Foreskin melanocyte (primary cell): ENCODE measurements at places on chromosomes 11 and 22.

GRCh38 chr22:36610056-36610455 is 81.1 kb upstream of the EIF3D start:
- no peak for DNase-seq

DNA sequence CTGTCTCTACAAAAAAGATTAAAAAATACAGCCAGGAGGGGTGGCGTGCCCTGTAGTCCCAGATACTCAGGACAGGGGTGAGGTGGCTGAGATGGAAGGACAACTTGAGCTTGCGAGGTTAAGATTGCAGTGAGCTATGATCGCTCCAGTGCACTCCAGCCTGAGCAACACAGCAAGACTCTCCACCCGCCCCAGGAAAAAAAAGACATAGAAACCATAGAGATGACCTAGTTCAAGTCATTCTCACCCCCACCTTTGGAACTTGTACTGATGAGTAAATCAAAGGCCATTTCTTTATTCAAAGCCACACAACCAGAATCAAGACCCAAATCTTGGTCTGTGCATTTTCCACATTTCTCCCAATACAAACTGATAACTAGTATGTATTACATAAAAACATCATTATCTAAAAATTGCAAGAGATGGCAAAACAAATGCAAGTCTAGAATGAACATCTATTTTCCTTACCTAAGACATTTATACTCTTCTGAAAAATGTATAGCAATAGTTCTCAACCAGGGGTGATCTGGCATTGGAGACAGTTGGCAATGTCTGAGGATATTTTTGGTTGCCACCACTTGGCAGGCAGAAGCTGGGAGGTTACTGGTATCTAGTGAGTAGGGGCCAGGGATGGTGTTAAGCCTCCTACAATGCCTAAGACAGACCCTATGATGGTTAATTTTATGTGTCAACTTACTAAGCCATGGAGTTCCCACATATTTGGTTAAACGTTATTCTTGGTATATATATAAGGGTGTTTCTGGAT is 34.6 kb downstream of the LGR4 start:
- no peak for DNase-seq

GRCh38 chr22:35893698-35894097 is 134.9 kb downstream of the RBFOX2 start:
- DNase-seq, result no peak

GRCh38 chr11:82871646-82872045 is 28.6 kb downstream of the PRCP start:
- no peak for DNase-seq

DNA sequence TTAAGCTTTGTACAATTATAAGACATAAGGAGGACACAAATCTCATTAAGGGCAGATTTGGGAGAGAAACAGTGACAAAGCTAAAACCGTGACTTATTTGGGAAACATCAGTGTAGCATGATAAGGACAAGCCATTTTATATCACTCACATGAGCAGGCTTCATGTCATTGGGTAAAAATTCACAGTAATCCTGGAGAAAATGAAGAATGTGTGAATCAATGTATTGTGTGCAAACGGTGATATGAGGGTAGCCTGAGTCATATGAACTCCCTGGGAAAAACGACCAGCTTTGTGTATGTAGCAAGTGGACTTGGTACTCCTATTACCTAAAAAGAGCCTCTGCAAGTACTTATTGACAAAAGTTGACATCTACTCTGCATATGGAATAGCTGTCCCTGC is 6.0 kb upstream of the TRIM34 start:
- DNase-seq, result no peak

DNA sequence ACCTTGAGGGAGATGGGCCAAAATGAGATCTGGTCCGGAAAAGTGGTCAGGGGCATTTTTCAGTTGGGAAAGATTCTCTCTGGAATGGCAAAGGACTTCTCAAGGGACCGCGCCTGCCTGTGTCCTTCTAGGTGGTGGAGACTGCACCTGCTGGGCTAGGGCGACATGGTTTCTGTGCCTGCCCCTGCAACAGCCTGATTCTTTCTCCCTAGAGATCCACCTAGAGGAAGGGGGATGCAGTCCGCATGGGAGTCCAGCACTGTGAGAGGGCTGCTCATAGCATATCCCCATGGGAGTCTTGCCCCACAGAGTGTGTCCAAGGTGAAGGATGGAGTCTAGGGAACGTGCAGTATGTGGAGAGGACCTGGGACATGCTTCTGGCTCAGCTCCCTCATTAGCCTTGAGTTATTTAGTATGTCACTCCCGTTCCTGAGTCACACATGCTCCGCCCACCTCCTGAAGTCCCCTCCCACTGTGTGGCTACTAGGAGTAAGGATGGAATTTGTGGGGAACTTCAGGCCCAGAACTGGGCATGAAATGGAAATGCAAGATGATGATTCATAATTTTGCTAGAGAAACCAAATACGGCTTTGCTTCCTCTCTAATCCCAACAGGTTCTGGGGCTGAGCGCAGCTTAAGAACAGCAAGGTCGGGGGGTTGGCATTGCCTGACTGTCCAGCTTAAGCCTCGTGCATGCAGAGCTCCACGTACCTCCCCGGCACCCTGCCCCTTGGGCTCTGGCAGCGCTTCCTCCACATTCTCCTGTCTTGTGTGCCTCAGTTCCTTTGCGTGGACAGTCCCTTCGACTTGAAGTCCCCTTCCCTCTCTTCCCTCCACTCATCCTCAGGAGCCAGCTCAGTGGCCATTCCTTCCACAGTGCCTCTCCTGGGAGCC is 35.0 kb downstream of the GRIK4 start:
- DNase-seq, result peak; percentile 43

DNA sequence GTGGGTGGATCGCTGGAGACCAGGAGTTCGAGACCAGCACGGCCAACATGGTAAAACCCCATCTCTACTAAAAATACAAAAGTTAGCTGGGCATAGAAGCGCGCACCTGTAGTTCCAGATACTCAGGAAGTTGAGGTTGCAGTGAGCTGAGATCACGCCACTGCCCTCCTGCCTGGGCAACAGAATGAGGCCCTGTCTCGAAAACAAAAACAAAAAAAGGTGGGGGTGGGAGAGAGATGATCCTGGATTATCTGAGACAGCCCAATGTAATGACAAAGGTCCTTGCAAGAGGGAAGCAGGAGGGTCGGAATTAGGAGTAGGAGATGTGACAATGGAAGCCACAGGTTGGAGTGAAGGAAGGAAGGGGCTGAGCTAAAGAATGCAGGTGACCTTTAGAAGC is 87.6 kb upstream of the APOA1 start:
- no peak for DNase-seq

GRCh38 chr11:93529707-93530467 is 13.3 kb downstream of the SMCO4 start:
- DNase-seq, result no peak

DNA sequence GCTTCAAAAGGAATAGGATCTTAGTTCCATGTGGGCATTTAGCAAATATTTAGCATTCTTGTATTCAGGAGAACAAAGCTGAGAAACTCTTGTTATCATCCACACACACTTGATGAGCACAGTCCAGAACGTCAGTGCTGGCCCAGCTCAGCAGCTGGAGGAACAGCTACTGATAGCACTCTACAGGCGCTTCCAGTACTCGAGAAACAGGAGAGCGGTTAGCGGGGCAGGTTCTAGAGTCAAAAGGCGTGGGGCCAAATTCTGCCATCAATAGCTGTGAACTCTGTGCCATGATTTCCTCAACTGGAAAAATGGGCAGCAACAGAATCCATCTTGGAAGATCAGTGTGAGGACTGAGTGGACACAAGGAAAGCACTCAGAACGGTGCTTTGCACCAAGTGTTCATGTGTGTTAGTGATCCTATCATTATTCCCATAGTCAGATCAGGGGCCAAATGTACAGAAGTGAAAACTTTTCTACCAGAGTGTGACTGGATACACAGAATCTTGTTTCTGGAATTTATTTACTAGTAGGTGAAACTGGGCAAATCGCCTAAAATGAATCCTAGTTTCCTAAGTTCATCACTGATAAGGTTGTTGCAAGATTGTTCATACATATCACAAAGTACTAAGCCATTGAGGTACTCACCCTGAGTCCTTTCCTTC is 3.2 kb downstream of the JOSD1 start:
- no peak for DNase-seq

GRCh38 chr11:10130875-10131274 is 163.1 kb downstream of the SBF2 start:
- DNase-seq, result no peak

- DNase-seq, result peak; percentile 14
Measured at GRCh38 chr11:57567515-57568329, at the start of gene UBE2L6. Gene UBE2L6 (minus strand): TSS chr11:57567672. CDS start chr11:57567611, 61 bp downstream.

GRCh38 chr11:10746871-10747270 is 4.2 kb upstream of the CTR9 start:
- DNase-seq, result no peak

DNA sequence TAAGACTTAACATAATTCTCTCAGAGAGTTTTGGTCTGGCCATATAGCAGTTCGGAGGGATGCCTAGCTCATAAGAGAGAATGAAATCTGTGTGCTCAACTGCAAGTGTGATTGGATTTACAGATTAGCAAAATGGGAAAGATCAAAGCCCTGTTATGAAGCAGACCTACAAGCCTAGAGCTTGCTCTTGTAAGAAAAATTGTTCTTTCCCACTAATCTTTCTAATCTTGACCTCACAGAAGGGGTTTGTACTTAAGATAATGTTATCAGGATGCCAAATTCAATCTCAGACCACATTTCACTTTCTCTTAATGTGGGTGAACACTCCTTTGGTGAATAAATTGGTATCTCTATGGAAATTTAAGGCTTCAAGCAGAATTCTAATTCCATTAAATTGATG is 267.2 kb downstream of the RAB38 start:
- no peak for DNase-seq

DNA sequence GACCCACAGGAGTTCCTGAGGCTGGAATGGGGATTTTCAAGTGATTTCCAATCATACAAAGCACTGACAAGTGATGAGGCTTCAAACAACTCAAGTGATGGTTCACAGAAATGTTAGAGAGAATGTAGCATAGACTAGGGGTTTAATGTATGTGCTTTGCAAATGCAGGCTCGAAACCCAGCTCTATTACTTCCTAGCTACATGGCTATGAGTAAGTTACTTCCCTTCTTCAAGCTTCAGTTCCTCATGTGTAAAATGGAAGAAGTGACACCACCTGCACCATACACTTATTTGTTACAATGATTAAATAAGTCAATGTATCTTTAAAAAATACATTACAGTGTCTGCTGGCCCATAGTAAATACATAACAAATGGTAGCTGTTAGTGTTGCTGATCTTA is 139.8 kb downstream of the CCDC81 start:
- no peak for DNase-seq

GRCh38 chr11:91776655-91777054 is 448.0 kb upstream of the FAT3 start:
- DNase-seq, result peak; percentile 16

DNA sequence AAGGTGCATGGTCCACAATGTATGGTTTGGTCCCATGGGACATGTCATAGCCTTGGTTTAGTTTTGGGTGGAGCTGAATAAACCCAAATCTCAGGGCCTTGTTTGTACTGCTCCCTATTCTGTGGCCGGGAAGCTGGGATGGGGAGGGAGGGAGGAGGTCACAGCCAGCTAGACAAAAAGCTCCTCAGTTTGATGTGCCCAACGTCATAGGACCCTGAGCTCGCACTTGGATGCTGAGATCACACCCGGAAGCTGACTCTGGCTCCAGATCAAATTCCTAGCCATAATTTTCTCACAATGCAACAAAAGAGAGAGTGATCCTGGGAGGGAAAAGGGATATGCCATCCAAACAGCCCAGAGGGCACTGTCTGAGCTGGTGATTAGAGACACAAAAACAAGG is 1.5 kb downstream of the HSPB2 start:
- peak; percentile 97 for DNase-seq

DNA sequence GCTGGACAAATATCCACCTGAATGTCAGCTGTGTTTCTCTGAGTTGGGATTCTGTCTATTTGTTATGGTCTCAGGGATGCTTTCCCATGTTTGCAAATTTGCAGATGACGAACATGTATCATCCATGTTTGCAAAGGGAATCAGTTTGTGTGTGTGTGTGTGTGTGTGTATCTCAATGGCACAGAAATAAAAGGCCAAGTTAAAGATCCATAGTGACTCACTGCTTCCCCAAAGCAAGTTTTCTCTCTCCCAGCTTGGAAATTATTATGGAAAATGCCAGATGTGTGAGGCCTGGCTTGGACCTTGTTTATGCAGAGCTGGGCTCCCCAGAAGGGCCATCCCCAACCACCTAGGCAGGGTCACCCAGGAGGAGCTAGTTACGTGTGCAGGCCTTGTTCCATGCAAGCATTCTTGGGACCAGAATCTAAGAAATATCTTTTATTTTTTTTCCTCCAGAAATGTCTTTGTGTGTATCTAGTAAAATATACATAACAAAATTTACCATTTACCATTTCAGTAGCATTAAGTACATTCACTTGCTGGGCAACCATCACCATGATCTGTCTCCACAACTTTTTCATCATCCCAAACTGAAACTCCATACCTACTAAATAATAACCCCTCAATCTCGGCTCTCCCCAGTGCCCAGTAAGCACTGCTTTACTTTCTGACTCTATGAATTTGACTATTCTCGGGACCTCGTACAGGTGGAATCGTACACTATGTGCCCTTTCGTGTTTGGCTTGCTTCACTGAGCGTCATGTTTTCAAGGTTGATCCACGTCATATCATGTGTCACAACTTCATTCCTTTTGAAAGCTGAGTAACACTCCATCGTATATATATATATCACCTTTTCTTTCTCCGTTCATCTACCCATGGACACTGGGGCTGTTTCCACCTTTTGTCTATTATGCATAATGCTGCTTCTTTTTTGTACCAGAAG is 56.6 kb upstream of the WNT7B start:
- no peak for DNase-seq

GRCh38 chr11:115497303-115497702 is 6.9 kb downstream of the CADM1 start:
- DNase-seq, result no peak

DNA sequence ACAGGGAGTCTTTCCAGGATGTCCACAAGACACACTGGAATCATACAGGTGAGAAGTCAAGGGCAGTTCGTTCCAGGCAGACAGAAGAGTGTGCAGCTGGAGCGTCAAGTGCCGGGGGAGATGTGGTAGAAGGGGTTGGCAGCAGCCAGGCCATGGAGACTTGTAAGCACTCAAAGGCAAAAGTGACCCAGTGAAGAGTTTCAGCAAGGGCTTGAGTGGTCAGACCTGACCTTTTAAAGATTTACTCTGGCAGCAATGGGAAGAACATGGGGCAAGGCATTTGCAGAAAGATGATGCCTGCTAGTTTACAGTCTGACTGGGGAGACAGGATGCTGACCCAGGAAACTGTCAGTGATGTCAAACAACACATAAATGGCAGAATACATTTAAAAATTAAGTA is 29.0 kb downstream of the P4HA3 start:
- no peak for DNase-seq

DNA sequence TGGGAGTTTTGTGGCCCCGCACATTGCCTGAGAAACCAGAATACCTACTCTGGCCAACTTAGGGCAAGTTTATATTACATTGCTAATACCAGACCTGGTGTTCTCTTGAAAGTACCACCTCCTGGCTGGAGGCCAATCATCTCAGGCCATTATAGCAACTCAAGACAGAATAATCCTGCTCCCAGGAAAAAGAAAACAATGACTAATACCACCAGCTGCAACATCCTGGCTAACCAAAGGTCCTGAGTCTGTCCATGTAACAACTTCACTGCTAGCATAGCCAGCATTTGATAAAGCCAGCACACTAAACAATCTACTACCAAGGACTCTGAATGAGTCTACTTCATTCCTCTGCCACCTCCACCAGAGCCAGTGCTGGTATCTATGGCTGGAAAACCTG is 1298.7 kb upstream of the CNTN5 start:
- DNase-seq, result no peak

GRCh38 chr11:83951521-83951920 is 665.4 kb upstream of the CCDC90B start:
- no peak for DNase-seq

GRCh38 chr11:40819230-40819629 is 640.2 kb downstream of the LRRC4C start:
- no peak for DNase-seq

- DNase-seq, result no peak
Measured at GRCh38 chr11:46237248-46238077, 40.0 kb upstream of the CREB3L1 start.
